Kidney glomerular epithelial cell (primary cell): ENCODE measurements at places on chromosomes 16 and 17.

GRCh38 chr17:19805006-19805405 is 56.9 kb upstream of the ALDH3A1 start:
- DNase-seq: no peak

DNA sequence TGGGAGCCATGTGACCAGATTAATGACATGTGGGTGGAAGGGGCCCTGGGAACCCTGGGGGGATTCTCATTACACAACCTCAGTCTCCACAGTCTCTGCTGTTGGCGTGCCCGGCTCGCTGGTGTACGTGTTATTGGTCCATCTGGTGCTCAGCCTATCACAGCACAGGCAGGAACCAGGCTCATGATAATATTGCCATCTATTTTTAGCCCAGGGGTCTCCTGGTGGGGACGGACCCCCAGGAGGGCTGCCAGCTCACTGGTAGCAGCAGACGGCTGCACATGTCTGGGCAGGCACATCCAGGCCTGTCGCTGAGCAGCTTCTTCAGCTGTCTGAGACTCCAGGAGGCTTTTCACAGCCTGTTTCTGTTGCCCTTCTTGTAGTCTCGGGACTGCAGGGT is 123.8 kb downstream of the RAB11FIP4 start:
- DNase-seq: no peak

GRCh38 chr17:65553646-65554552 is 7.5 kb downstream of the AXIN2 start:
- DNase-seq: no peak

- DNase-seq: no peak
These were observed at the start of gene CCDC182 for GRCh38 chr17:57745242-57745641. TSS of gene CCDC182 (minus strand) at chr17:57745299. CDS start at chr17:57745272, 27 bp downstream.

GRCh38 chr16:16996827-16997226 is 473.9 kb downstream of the XYLT1 start:
- no peak for DNase-seq

DNA sequence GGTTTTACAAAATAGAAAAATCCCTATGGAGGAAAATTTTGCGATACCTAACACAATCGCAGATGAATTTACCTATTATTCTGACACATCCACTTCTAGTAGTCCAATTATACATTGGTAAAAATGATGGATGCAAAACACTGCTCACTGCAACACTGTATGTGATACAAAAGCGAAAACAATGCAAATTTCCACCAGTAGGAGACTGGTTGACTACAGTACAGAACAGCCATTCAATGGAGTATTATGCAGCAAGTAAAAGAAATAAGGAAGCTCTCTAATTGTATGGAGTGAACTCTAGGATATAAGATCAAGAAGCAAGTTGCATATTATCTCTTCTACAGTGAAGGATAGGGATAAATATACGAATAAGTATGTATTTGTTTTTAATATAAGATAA is 48.5 kb downstream of the SETD6 start:
- DNase-seq: no peak

DNA sequence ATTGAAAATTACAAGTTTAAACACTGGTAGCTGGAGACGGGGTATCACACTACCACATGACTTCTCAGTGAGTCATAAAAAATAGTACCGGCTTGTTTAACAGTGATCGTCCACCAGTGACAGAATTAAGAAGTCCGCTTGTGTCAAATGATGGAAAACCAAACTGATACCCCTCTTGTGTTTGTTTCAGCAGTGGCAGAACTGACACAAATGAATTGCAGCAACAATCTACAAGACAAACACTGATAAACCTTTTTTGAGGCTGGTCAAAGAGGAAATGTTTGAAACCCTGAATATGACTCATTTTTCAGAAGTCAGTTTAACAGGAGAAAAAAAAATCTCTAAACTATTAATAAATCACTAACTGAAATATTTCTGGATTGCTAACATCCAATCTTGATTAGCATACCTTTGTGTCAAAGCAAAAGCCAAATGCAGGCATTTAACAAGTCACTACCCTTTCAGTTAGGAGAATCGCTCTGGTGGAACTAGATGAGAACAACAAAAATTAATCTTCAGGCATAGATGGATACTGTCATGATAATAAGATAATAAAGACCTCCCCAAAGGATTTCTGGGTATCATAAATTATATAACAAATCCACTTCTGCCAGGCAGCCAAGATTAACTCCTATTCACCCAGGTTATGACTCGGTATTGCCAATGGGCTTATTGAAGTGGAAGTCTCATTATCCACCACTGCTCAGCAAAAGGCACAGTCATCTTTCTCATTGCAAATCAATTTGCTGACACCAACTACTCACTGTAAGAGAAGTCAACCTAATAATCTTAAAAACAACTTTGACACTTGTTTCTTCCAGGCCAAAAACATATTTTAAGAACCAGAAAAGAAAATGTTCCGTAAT is 20.8 kb downstream of the DCUN1D3 start:
- DNase-seq: peak; percentile 92

DNA sequence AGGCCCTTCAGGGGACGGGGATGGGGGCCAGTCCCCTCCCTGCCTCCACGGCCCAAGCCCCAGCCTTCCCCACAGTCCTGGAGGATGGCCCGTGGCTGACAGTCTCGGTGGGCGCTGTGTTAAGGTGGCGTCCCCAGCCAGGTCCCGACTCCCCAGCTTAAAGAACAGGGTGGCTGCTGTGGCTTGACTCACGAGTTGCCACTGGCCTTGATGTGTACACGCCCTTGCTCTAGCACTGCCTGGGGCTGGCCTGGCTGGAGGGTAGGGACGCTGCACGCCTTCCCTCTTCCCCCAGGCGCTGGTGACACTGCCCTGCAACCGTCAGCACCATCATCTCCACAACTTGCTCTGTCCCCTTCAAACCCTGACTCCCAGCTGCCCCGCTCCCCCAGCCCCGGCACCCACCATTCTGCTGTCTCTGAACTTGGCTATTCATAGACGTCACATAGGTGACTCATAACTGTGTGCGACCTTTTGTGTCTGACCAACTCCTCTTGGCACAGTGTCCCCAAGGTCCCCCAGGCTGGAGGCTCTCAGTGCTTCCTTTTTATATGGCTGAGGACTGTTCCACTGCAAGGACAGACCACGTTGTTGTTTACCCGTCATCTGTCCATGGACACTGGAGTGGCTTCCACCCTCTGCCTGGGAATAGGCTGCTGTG is 6.3 kb downstream of the GNPTG start:
- no peak for DNase-seq

- peak; percentile 87 for DNase-seq
These were observed 372.7 kb upstream of the ZFHX3 start for GRCh38 chr16:73420676-73421075.

DNA sequence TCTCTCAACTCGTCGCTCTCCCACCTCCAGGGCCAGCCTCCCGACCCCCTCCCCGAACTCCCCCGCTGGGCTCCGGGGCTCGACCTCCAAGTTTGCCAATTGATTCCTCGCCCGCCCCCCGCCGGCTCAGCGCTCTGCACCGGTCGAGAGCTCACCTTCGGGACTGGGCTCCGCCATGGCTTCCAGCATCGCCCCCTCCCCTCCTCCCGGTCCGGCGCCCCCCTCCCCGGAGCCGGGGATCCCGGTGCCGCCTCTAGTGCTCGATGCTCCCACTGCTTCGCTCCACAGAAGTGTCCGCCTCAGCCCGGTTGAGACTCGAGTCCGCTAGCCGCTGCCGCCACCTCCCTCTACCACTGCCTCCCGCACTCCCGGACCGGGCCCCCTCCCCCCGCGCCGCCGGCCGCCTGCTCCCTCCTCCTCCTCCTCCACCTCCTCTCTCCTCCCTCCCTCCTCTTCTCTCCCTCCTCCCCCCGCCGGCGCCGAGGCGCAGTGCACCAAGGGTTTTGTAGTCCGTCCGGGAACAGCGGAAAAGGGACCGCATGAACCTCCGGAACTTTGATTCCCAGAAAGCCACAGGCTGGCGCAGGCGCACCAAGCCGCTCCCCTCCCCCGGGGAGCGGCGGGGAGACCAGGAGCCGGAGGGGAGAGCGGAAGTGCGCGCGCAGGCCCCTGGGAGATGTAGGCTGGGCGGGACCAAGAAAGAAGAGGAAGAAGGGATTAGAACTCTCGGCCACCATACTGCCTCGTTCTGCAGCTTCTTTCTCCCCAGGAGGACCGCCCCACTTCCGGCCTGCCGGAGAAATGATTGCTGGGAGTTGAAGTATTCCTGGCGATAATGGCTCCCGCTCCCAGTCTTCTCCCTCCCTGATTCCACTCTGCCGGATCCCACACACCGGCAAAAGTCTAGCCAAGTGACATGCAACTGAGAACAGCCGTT is at the start of gene PHF23:
PHF23 (minus strand) TSS at position 367 of the 937 bp plus-strand sequence; CDS start at position 189, 178 bp downstream.
- peak; percentile 99 for DNase-seq
